ENCODE measurements at places on chromosomes 12 and 14.

GRCh38 chr14:23568600-23569331 lies 1.2 kb upstream of the AP1G2 start:
- DNase-seq = no peak

DNA sequence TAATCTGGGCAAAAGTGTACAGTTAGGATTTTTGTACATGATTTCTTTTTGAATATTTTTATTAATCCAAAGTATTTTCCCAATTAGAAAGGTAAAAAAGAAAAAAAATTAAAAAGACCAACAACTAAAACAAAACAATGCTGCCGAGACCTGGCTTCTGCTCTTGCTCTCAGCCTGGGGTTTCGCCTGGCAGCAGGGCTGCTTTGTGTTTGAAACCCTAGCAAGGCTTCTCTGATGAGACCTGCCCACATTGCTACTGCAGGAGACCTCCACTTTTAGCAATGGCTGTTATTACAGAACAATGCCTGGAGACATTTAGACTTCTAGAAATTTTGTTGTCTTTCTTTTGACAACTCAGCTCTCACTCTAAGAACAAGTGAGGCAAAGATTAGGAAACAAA lies 1153.0 kb upstream of the TMEM132C start:
- no peak for DNase-seq

GRCh38 chr14:26143057-26143456 lies 454.8 kb downstream of the NOVA1 start:
- no peak for DNase-seq

GRCh38 chr14:93965946-93966474 lies 10.4 kb downstream of the ASB2 start:
- no peak for DNase-seq

- DNase-seq = no peak
These were observed 8.6 kb downstream of the PDE3A start for GRCh38 chr12:20376984-20377383.

DNA sequence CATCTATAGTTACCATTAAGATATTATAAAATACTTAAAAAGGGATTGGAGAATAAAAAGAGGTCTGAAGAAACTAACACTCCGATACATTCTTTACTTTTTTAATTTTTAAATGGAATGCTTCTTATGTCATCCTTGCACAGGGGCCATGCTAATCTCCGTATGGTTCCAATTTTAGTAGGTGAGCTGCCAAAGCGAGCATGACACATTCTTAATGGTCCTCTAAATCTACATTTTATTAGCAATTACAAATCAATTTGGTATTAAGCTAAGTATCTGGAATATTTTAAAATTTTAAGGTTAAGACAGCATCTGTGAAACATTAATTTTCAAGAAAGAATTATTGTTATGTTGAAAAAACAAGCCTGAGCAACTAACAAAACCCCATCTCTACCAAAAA lies 6.2 kb upstream of the ARID4A start:
- no peak for DNase-seq

- DNase-seq = no peak
These were observed 4.9 kb upstream of the MRPL52 start for GRCh38 chr14:22824711-22825359.

GRCh38 chr14:86450085-86450484 lies 920.1 kb downstream of the FLRT2 start:
- DNase-seq = no peak

DNA sequence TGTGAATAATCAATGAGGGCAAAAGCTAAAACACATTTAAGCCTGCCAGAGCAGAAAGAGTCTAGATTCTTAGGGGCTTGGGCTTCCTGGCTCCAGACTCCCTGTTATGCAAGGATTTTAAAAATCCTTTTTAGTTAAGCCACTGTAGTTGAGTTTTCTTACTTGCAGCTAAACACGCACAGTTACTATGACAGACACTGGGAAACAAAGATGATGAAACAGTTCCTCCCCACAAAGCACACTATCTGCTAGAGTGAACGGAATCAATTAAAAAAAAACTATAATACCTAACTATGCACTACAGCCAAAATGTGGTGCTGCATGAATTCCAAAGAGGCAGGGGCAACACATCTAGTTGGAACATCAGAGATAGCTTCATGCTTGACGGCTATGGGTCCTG lies 28.2 kb downstream of the RPS6KA5 start:
- DNase-seq = no peak

GRCh38 chr14:70885343-70886022 lies 21.8 kb upstream of the PCNX1 start:
- DNase-seq = no peak

GRCh38 chr12:106581543-106582248 lies 1.1 kb upstream of the RFX4 start:
- no peak for DNase-seq

DNA sequence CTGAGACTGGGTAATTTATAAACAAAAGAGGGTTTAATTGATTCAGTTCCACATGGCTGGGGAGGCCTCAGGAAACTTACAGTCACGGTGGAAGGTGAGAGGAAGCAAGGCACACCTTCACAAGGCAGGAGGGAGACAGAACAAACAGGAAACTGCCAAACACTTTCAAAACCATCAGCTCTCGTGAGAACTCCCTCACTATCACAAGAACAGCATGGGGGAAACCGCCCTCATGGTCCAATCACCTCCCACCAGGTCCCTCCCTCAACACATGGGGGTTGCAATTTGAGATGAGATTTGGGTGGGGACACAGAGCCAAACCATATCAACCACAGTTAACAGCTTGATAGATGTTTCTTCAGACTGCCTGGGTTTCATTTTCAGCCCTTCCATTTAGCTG lies 6.2 kb upstream of the GNPNAT1 start:
- DNase-seq = no peak

GRCh38 chr14:103846543-103847450 lies 578 bp downstream of the PPP1R13B start:
- no peak for DNase-seq

DNA sequence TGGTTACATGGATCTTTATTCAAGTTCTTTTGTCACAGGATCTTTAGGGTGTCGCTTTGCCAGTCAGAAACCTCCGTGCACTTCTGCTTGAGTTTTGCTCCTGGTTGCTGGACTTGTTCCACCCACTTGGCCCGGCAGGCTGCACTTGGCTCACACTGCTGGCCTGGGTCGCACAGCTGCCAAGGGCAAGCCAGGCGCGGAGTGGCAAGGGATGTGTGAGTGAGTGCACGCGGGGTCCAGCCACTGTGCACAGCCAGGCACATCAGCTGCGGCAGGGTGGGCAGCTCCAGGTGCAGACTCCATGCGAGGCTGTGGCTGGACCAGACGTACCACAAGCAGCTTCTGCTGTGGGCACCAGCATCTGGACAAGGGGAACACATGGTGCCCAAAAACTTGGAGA lies 76.6 kb downstream of the DERA start:
- no peak for DNase-seq

GRCh38 chr14:101507836-101508150 lies 53.5 kb upstream of the DIO3 start:
- no peak for DNase-seq

GRCh38 chr14:24952851-24953666 lies 96.9 kb downstream of the STXBP6 start:
- DNase-seq = no peak

DNA sequence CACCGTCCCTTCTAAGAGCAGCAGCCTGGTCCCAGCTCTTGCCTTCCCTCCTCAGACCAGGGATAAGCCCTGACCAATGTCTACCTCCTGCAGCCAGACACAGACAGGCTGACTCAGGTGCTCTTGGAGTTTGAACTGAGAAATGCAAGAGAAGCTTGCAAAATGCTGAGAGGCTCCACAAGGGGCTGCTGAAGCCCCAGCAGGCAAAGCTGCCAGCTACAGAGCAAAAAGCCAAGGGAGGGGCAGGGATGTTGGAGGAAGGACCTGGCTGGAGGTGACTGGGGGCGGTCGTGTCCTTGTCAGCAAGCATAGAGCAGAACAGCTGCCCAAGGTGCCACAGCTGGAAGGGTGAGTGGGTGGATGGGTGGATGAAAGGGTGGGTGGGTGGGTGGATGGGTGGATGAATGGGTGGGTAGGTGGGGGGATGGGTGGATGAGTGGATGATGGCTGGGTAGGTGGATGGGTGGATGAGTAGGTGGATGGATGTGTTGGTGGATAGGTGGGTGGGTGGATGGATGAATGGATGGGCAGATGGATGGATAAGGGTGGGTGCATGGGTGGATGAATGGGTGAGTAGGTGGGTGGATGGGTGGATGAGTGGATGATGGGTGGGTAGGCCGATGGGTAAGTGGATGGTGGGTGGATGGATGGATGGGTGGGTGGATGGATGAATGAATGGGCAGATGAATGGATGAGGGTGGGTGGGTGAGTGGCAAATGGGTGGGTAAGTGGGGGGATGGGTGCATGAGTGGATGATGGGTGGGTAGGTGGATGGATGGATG lies 4.0 kb upstream of the INF2 start:
- DNase-seq = no peak

GRCh38 chr12:78088391-78088832 lies 257.7 kb downstream of the NAV3 start:
- DNase-seq = no peak

GRCh38 chr12:132392389-132393244 lies 63.2 kb upstream of the GALNT9 start:
- no peak for DNase-seq

DNA sequence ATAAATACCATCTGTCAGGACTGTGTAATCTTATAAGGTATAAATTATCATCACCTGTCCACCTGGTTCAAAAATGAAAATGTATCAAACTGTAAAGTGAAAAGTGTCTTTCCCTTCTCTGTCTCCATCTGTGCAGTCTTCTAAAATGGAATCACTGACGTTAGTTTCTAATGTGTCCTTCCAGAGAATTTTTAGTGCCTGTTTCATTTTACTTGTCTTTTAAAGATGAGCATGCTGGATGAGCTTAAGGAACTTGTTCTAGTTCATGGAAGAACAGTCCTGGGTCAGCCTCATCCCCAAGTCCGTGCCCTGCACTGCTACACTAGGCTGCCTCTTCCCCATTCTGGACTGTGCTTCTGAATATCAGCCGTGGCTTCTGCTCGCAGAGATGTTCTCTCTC lies 5.4 kb upstream of the NT5DC3 start:
- no peak for DNase-seq

GRCh38 chr14:100748403-100748802 lies 21.7 kb downstream of the DLK1 start:
- DNase-seq = no peak

- DNase-seq = no peak
These were observed 12.0 kb upstream of the FAM234B start for GRCh38 chr12:13032164-13032563.

- DNase-seq = peak; percentile 74
These were observed at the start of gene MRPS35 for GRCh38 chr12:27710592-27711316. Gene MRPS35 (plus strand): TSS chr12:27710832. CDS start chr12:27710844, 12 bp downstream.

- no peak for DNase-seq
These were observed 14.9 kb downstream of the FOXA1 start for GRCh38 chr14:37580146-37580545.

GRCh38 chr12:96864335-96864734 lies 42.7 kb upstream of the NEDD1 start:
- no peak for DNase-seq

GRCh38 chr14:31229009-31229408 lies 21.4 kb upstream of the HECTD1 start:
- DNase-seq = no peak

- no peak for DNase-seq
These were observed 126.0 kb upstream of the ATF7IP start for GRCh38 chr12:14239350-14239934.

DNA sequence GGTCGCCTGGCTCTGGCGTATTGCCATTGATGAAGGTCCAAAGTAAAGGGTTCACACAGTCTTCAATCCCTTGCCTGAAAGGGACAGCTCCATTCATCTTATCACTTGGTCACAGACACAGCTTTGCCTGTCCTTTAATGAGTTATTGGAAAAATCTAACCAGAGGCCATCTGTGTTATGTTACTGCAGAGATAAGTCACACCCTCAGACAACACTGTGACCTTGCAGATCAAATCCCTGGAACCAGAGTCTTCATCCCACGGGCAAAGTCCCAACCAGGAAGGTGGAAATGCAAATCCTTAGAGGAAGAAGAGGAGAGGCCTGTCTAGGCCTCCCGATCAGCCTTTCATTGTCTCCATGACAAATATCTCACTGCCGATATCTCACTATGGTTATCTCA lies 68.3 kb upstream of the SCN8A start:
- DNase-seq = no peak

DNA sequence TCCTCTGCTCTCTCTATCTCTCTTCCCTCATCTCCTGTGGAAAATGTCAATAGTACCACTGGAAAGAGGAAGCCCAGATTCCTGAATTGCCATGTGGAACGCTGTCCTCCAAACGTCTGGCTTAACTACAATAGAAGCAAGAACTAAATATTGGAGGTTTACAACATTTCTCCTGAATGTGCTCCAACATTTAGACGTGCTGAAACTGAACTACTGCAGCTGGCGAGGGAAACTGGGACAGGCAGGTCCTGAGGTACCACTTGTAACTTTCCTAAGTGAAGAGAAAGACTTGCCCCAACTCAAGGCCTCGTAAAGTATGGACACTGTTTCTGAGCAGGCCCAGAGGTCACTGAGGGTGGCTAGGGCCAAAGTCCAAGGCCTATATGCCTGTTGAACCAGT lies 187.7 kb downstream of the NTF3 start:
- DNase-seq = no peak

- peak; percentile 85 for DNase-seq
These were observed at the start of gene BCL2L2 for GRCh38 chr14:23306412-23307145. Gene BCL2L2 (plus strand): TSS chr14:23306833. CDS start chr14:23307768, 935 bp downstream.

DNA sequence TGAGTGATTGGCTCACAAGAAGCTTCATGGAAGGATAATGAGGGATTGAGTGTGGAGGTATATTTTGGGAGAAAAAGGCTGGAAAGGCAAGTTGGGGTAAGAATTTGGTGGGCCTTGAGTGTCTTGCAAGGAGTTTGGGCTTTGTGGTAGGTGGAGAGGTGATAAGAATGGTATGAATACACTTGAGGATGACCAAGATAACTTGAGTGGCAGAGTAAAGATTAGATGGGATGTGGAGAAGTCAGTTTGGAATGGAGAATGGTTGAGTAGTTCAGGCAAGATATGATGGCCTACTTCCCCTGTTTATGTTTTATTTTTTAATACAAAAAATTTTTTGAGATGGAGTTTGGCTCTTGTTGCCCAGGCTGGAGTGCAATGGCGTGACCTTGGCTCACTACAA lies 9.1 kb downstream of the ADCK1 start:
- no peak for DNase-seq

- no peak for DNase-seq
These were observed 392.3 kb upstream of the TMPO start for GRCh38 chr12:98123021-98123461.

DNA sequence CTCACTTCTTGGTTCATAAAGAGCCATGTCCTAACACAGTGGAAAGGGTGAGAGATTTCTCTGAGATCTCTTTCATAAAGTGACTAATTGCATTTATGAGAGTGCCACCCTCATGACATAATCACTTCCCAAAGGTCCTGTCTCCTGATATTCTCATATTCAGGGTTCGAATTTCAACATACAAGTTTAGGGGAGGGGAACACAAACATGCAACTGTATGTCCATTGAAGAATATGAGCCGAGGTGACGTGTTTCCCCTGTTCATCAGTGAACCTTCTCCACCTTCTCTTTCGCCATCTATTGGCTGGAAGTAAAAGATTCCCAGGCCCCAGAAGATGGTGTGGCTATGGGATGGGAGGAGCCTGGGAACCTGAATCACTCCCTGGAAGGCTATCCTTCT lies 354.2 kb upstream of the ATP2B1 start:
- DNase-seq = no peak

All from NCI-H1092 (cell line).